NCI-H2029 (cell line): ENCODE measurements at places on chromosomes 2 and 18.
A peak's percentile ranks its signal among the peaks of the same experiment; 100 is the strongest.

DNA sequence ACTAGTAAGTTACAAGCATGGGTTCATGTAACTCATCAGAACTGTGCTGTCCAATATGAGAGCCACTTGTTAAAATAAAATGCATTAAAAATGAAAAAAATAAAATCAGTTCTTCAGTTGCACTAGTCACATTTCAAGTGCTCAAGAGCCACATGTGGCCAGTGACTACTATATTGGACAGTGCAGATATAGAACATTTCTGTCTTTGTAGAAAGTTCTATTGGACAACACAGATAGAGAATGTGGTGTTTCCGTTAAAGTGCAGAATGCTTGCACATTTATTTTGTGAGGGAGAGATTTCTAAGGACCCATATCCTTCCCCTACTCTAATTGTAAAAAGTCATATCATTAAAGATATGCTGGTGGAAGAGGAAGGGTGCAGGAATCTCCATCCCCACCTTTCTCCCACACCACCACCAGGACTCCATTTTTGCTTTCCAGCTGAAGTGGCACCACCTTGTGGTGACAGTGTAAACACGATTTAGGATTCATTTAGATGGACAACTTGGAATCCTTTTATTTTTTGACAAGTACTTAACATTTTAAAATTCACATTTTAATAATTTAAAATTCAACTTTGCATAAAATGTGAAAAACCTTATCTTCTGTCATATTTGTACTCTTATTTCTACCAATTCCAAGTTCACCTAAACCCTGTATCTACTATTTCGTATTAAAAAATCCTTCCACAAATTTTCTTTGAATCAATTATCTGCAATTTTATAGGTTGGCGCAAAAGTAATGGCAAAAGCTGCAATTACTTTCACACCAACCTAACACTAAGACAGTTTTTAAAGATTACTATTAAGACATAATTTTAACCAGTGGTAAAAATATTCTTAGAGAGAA lies 9.4 kb upstream of the CD302 start:
- peak; percentile 20 for DNase-seq

GRCh38 chr2:175169191-175169590 lies 1.2 kb upstream of the ATF2 start:
- DNase-seq, result no peak

DNA sequence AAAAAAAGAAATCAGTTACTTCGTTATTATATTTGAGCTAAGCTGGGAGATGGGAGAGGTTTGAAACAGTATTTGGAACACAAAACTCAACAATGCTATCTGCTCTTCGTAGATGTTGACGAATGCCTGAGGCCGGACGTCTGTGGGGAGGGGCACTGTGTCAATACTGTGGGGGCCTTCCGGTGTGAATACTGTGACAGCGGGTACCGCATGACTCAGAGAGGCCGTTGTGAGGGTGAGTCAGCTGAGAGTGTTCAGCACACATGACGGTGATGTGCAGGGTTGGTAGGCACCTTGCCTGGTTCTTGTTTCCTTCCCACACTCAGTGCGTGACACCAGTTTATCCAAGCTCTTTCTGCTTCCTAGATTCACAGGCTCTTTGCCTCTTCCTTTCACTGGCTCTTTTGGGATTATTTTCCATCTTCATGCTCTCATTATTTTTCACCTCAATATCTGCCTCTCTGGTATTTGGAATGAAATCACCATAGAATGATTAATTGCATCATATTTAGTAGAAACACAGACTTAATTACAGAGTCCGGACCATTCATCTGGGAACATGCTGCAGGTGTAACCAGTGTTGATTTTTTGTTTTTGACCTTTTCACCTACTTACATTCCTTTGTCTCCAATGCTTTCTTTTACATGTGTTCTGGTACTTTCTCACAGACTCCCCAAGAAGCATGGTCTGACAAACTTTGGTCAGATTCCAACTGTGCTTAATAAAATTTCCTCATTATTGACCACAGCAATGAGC lies 200.6 kb upstream of the RASGRP3 start:
- DNase-seq, result no peak

- peak; percentile 39 for DNase-seq
Observed at GRCh38 chr2:111157798-111158197, 37.1 kb downstream of the BCL2L11 start.

- no peak for DNase-seq
Observed at GRCh38 chr18:27735117-27735516, 441.8 kb downstream of the CDH2 start.

DNA sequence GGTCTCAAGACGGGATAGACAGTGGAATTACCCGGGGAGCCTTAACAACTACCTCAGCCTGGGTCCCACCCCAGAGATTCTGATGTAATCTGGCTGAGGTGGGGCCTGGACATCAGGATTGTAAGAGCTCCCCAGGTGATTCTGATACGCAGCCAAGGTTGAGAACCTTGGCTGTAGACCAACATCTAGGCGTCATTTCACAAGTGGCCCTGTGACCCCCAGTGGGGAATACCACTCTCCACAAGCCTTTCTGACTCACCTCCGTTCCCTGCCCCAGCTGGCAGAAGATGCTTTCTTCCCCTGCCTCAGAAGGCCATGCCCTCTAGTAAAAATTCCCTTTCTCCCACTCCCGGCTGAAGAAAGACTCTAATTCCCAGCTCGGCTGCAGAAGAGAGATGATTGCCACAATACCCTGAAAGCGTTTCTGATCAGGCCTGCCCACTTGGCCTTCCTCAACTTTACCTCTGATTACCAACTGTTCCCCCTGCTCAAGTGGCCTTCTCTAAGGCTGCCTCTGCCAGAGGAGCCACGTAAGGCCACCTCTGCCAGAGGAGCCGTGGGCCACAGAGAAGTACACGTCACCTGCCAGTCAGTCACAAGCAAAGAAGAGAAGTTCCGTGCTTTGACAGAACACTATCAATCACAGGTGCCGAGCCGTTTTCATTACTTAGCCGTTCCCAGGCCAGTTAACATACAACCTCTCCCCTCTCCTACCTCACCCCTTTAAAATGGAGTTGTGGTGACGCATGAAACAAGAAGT lies 116.8 kb upstream of the PKDCC start:
- no peak for DNase-seq

DNA sequence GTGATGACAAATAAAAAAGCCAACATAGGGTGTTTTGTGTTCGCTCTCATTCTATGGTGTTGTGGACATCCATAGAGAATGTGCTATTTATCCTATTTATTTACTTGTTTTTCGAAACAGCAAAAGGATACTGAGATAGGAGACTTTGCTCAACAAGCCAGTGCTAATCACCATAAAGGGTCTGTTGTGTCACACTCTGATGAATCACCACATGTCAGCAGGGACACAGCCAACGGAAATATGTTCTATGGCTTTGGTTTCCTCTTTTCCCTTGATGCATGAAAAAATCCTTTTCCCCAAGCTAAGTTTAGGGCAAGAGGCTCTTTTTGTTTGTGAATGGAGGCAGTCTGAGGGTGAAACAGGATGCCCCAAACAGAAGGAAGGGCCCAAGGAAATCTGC lies 154.3 kb downstream of the RNF152 start:
- DNase-seq, result no peak

DNA sequence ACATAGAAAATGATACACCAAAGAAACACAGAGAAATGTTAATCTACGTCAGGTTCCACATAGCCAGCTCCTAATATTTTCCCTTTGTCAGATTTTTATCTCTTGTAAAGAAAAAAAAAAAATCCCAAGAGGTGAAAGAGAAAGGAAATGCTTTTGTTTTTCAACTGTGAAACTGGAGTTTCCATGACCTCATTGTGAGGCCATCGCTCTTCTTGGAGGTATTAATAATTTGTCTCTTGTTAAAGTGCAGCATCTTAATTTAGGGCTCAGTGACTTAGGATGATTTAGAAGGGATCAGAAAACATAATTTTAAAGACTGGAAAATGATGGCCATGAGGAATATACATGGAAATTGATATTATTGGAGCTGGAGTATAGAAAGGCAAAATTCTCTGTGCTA lies 21.7 kb downstream of the ARHGAP28 start:
- no peak for DNase-seq

- DNase-seq, result no peak
Observed at GRCh38 chr18:58103339-58103985, 59.4 kb downstream of the NEDD4L start.

DNA sequence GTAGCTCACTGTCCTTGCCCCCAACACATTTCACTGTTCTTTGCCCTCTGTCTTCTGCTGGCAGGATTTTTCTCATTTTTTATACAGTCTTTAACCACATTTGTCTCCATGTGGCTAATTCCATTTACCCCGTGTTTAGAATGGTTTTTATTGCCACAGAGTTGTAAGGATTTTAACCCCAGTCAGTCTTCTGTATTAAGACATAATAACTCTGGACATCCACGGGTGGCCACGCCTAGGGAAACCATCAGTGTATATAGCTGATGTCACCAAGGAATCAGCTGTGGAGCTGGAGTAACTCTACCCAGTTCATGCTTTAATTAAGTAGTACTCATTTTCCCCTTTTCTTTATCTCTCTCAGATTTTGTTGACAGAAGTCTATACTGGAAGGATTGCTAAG lies 139.8 kb downstream of the MAP4K4 start:
- DNase-seq, result no peak

DNA sequence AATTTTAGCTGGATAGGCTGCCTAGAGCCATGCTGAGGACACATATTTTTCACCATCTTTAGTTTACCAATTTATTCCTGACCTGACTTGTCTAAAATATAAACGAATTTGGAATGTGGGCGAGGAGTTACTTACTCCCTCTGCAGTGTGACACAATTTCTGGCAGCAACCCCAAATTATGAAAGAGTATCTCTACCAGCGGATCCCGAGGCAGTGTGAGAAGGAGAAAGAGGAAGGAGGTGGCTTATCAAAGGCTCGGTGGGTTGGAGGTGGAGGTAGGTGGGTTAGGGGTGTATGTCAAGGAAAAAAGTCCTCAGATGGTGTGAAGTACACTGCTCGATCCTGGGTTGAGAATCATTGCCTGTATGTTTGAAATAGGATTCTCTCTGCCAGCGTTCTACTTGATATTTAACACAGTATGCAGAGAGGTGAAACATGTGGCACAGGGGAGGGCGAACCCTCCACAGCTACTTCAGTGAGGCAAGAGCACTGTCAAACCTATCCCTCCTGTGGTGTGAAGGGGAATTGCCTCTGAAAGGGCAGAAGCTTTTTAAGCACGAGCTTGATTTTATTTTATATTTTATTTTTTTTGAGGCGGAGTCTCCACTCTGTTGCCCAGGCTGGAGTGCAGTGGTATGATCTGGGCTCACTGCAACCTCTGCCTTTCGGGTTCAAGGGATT lies 76.0 kb downstream of the RFTN2 start:
- DNase-seq, result peak; percentile 14

DNA sequence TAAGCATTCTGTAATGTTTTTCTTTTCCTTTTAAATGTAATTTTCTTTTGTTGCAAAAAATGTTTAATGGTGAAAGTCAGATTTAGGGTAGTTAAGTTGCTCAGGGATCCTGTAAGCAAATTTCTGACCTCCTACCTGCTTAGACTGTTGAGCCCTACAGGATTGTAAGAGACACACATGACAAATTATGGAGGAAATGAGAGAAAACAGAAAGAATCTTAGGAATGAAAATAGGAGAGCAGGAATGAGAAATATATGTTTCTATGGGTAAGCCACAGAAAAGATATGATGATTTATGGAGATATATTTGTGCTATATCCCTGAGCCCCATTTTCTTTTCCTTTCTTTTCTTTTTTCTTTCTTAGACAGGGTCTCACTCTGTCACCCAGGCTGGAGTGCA lies 28.3 kb downstream of the CYBRD1 start:
- DNase-seq, result no peak

- DNase-seq, result no peak
Observed at GRCh38 chr2:176134035-176134434, 4.5 kb downstream of the HOXD8 start.

DNA sequence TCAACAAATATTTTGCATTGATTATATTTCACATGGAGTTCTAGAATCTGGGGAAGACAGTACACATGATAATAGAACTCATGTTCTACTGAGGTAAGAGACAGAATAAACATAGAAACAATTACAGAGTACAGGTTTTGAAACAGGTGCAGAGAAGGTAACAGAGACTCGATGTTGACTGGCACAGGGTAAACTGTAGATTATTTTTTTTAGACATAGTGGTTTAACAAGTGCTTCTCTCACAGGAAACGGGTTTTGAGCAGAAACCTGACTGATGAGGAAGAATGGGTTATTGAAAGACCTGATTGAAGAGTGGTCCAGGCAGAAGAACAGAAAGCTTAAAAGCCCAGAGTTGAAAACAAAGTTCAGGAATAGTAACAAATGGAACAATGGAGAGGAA lies 1002.5 kb upstream of the FAM98A start:
- no peak for DNase-seq
